ENCODE measurements at places on chromosomes 3 and 15.

- no peak for DNase-seq
Observed at GRCh38 chr3:80238152-80238551, 470.4 kb upstream of the ROBO1 start.

- DNase-seq = peak; percentile 53
Observed at GRCh38 chr15:29668120-29668602, 154.1 kb downstream of the TJP1 start.

DNA sequence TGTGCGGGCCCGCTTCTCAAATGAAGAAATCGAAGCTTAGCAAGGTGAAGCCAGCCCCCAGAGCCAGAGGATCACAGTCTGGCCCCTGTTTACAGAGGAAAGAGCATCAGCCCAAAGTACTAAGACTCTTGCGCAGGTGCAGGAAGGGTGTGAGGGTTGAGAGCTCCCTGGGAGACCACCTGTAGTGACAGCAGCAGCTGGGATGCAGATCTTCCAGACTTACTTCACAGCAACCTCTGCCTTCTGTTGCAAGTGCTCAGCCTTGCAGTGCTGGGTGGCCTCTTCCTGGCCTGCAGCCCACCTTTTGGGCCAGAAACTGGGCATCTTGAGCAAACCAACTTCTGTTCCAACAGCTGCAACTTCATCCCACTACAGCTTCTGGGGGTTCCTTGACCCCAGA is 19.7 kb downstream of the SPATA12 start:
- no peak for DNase-seq

DNA sequence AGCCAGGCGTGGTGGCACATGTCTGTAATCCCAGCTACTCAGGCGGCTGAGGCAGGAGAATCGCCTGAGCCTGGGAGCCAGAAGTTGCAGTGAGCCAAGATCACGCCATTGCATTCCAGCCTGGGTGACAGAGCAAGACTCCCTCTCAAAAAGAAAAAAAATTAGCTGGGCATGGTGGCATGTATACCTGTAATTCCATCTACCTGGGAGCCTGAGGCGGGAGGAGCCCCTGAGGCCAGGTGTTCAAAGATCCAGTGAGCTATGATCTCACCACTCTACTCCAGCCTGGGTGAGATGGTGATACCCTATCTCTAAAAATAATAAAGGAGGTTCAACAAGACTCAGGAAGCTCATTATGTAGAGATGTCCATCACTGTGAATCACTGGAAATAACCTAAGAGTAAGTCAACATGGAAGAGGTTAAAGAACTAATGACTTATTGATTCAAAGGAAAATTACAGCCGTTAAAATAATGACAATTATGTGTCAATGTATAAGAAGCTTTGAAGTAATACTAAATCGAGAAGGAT is 19.8 kb upstream of the RAB7A start:
- no peak for DNase-seq

GRCh38 chr3:10354361-10355015 is 33.6 kb upstream of the SEC13 start:
- no peak for DNase-seq

DNA sequence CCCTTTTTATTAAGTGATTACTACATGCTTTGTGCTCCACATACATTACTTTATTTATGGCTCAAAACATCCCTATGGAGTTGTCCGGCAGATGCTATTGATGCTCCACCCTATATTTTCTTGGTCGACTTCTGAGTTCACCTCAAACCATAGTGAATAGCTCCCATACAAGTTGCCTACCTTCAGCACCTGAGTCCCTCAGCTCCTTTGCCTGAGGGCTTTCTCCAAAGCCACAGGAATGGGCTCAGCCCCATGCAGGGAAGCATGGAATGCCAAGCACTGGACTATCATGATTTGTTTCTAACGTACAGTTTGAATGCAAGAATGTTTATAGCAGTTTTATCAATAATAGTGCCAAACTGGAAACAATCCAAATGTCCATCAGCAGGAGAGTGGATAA is 124.8 kb upstream of the TNIK start:
- no peak for DNase-seq

DNA sequence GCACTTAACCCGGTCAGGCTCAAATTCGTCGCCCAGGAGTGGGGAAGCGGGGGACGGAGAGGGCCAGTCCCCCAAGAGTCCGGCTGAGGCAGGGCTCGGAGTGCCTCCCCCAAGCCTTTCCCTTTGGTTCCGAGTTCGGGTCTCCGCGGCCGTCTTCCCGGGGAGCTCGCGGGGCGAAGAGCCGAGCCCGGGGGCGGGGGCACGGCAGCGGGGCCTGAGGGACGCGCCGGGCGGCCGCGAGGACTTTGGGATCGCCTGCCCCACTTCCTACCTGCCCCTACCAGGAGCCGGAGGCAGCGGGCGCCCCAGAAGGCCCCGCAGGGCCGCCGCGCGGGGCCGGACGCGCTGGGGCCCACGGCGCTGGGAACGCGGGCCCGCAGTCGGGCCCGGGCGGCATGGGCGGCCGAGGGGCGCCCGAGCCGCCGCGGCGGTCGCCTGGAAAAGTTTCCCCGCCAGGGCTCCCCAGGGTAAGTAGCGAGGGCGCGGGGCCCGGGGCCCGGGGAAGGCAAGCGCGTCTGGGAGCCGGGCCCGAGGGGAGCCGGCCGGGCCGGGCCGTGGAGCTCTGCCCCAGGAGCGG is 2.8 kb downstream of the FURIN start:
- no peak for DNase-seq

GRCh38 chr3:2156244-2156847 is 57.7 kb downstream of the CNTN4 start:
- peak; percentile 2 for DNase-seq

- no peak for DNase-seq
Observed at GRCh38 chr3:17967111-17967510, 224.7 kb upstream of the TBC1D5 start.

- no peak for DNase-seq
Observed at GRCh38 chr3:179045719-179046402, 25.7 kb downstream of the ZMAT3 start.

GRCh38 chr3:155179966-155180757 is 100.0 kb downstream of the MME start:
- DNase-seq = no peak

DNA sequence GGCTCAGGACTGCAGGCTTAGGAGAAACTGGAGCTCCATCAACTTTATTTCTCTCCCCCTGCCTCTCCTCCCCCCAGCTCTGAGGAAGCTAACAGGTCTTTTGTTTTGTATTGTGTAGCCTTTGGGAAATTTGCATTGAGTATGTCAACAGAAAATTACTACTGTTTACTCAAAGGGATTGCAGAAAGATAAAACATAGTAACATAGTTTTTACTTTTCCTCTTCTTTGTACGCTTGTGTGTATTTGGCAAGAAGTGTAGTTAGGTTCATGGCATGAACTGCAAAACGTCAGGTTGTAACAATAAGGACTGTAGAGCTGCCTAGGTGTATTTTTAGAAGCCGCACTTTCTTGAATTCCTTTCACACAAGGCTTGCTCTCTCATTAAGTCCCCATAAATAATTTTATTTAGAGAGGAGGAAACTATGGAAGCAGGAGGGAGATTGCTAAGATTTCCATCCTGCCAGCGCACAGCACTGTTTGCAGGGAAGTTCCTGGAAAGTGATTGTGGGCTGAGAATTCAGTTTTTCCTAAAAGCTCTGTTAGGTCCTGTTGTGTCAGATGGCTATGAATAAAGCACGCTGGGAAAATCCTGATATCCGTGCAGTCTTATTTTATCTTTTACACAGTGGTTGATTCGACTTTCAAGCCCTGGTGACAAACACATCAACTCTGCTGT is 21.1 kb upstream of the SATB1 start:
- no peak for DNase-seq

DNA sequence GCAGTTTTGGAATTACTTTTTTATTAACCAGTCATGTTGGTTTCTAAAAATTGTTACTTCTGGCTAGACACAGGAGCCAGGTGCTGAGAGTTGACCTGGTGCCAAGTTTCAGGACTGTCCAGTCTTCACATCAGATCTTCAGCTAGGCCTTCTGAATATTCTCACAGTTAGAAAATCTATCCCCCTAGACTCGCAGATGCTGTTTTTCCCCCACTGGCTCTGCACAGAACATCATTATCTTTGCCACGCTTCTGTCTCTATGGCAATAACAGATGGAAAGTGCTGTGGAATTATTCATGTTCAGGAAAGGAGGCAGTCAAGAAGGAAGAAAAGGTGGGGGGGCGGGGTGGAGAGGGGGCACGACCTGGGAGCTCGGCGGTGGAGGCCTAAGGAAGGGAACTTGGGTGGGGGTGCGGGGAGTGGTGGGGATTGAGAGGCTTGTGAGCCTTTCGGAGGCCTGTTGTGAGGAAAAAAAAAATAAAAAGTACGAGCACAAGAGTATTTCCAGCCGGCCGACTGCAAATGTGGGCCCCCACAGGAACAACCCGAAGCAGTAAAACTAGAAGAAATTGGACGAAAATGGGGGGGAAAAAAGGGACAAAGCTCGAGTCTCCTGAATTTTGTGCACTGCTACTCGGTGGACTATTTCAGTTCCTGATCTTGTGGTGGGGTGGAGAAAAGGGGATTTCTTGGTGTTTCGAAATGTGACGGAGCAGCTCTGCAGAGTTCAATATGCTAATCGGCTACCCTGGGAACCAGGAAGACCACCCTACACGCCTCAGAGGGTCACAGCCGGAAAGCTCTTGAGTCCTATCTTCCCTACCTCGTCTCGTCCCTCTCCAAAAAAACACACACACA is 1.5 kb upstream of the SKIL start:
- no peak for DNase-seq

DNA sequence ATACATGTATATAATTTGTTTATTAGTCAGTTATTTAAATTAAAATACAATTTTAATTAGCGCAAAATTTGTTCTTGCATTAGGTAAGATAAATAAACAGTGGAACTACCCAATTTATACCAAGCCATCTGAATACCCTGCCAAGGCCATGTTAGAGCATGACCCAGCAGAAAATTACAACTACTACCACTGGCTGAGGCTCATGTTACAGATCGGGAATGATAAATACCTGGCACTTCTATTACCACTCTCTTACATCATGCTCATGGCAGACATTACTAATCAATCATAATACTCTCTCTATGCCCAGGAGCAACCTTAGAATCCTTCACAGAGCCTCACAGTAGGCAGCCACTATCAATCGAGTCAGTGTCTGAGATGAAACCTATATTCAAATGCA is 21.2 kb upstream of the LMOD3 start:
- DNase-seq = no peak

GRCh38 chr3:127908202-127908601 is 6.8 kb upstream of the KBTBD12 start:
- no peak for DNase-seq

- DNase-seq = no peak
Observed at GRCh38 chr15:47908950-47909670, 191.8 kb downstream of the SEMA6D start.

GRCh38 chr3:109050591-109051167 is 67.3 kb downstream of the MORC1 start:
- peak; percentile 20 for DNase-seq

- no peak for DNase-seq
Observed at GRCh38 chr3:84783281-84783680, 175.5 kb upstream of the CADM2 start.

DNA sequence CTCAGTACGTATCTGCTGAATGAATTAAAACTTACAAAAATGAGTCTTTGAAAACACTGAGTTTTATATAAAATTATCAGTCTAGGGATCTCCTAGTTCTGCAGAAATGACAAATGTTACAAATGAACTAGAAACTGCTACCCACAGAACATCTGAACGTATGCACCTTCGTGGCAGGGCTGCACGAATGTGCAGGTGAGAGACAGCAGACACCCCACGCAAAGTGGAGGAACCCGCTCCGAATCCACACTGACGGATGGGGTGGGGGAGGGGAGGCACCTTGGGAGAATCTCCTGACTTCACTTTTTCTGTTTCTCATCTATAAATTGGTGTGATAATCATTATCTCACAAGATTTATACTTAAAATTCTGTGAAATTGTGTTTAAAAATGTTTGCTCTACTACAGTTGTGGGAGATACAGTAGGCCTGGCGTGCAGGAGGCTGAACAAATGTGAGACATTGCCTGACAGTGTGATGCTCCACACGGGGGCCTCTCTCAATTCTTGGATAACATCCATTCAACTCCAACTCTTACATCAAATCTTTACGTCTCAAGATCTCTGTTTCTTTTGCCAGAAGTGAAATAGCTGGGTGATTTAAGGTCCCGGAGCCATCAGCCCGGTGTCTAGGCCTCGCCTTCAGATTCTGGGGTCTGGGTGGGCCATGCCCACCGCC is 86.9 kb downstream of the ATP10A start:
- DNase-seq = no peak

DNA sequence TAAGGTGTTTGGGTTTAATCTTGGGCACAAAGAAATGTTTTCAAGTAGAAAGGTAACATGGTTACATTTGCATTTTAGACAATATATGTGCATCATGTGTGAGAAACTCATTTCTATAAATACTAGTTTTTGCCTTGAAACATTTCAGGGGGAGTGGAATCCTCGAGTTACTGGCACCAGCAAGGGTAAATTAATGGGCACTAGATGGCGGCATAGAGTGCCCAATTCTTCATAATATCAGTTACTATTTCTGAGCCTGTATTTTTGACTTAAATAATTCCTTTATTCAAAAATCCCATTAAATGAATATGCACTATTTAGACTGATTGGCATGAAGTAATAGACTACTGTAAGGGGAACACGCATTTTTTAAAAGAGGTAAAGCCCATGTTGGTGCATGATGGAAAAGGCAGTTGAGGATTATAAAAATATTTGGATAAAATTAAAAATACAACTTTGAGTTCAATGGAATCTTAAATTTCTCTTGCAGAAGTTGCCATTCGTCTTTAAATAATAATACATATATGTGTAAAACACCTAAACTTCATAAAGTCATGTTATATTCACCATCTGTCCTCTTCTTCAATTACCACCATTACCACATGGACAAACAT is 106.3 kb downstream of the ZBTB20 start:
- peak; percentile 11 for DNase-seq

DNA sequence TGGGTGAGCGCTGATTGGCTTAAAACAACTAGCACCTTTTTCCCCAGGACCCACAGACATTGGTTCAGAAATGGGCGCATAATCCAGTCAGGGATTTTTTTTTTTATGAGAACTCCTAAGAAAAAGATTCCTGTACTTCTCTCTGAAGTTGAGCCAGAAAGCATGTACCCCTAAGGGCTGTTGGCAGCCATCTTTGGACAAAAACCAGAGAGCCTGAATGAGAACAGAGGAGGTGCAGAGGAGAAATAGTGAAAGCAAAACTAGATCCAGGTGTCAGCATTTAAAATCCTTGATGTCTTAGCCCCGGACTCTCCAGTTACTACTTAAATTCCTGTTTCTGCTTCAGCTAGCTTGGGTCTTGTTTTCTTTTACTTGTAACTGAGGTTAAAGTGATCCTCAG is 1.9 kb upstream of the SLC27A2 start:
- no peak for DNase-seq

GRCh38 chr3:99410789-99411311 is 227.5 kb upstream of the COL8A1 start:
- DNase-seq = no peak

Data from activated T-cell treated with anti-CD3 and anti-CD28 coated beads, Interleukin-2, amount 50 U/mL, for 72 hours (primary cell).